ENCODE measurements at places on chromosomes 12 and 14. TPM values are rescaled to one million over a fixed set of nuclear protein-coding genes. Genes with fewer than 3 reads are reported as not detected.

Gene WSCD2
- total RNA-seq, result not detected

Gene CD9
- 510 TPM for total RNA-seq

Gene SLC35F4
- not detected for total RNA-seq

Gene TSPAN9
- total RNA-seq, result 121 TPM

Gene FBXL14
- total RNA-seq, result 17.1 TPM

Gene SOAT2
- not detected for total RNA-seq

Gene SLC17A8
- total RNA-seq, result not detected

Gene GALNT8
- total RNA-seq, result 0.13 TPM

Gene MON2
- total RNA-seq, result 14.4 TPM

Gene BEST3
- total RNA-seq, result not detected

Gene ALX1
- total RNA-seq, result 0.16 TPM

Gene SLC7A7
- 6.9 TPM for total RNA-seq

Gene KRT77
- not detected for total RNA-seq

Gene KLRK1
- not detected for total RNA-seq

Gene INHBE
- total RNA-seq, result not detected

Gene POTEG
- not detected for total RNA-seq

Gene SLCO1A2
- not detected for total RNA-seq

Gene ST8SIA1
- 0.06 TPM for total RNA-seq

Gene NTS
- total RNA-seq, result under 0.01 TPM

Gene RD3L
- not detected for total RNA-seq

Gene GPR137C
- 0.65 TPM for total RNA-seq

Gene TMEM229B
- total RNA-seq, result 0.97 TPM

Gene CLEC9A
- not detected for total RNA-seq

Gene IGF1
- 0.65 TPM for total RNA-seq

Gene GAS2L3
- 25.3 TPM for total RNA-seq

Gene MMP14
- total RNA-seq, result 135 TPM

Gene GCN1
- 67.8 TPM for total RNA-seq

Gene ITGB7
- total RNA-seq, result 0.49 TPM

Gene RASAL1
- not detected for total RNA-seq

Data from bladder microvascular endothelial cell (primary cell).